ENCODE measurements at places on chromosomes 2 and 18.

DNA sequence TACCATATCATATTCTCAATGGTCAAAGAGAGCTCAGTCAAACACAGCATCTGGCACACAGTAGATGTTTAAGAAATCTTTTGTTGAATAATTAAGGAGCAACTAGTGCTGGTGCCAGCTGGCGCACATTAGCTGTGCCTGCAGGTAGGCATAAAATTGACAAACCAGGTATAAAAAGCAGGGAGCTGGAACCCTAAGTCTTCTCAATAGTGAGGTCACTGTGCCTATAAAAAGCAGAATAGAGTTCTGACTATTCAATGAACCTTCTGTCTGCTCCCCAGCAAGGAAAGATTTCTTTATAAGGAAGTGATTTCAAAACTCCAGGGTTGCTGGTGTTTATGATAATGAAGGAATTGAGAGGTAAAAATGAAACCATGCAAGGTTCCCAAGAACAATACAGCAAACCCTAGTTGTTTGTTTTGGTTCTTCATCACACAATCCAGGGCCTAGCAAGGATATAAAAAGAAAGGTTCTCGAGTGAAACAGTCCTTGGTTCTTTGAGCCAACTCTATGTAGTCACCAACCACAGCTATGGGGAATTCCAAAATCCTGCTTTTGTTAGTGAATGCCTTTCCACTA lies 76.1 kb downstream of the THADA start:
- no peak for DNase-seq

- DNase-seq: no peak
Measured at GRCh38 chr18:59671551-59671950, 25.7 kb downstream of the CCBE1 start.

DNA sequence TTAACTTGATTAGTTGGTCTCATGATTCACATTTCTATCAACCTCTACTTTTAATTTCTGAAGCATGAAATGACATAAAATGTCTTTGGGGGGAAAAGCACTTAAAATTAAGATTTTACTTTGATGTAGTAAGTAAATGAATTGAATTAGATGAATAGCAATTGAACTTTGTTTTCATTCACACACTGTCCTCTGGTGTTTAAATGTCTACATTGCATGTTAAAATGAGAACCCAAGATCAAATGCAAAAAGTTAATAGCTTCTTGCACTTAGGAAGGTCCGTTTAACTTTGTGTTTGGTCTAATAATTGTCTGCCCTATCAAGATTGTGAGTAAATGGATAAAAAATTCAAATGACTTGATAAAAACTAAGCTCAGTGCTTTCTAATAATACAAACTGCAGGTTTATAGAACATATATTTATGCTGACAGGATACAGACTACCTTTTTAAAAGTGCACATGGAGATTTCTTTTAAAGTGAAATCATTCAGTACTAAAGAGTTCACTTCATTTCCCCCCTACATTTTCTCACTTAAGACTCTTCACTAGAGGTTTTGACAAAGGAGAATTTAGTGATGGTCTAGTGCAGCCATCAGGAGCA lies 156.2 kb upstream of the NABP1 start:
- peak; percentile 13 for DNase-seq

DNA sequence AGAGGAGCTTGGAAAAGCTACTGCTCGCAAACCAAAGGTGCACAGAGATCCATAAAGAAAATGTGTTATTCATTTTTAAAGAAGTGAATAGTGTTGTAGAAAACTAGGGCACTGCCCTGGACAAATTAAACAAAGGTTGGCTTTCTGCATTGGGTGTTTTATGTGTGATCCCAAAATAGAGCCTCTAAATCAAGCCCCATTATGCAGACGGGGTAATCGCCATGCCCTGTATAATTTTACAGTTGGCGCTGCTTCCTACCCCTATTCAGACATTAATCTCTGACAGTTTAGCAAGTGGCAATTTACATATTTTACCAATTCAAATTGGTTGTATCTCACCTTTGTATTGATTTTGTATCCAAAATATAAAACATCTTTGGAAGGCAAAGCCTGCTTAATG lies 109.1 kb downstream of the PID1 start:
- no peak for DNase-seq
